ENCODE measurements at places on chromosomes 2 and 18.

DNA sequence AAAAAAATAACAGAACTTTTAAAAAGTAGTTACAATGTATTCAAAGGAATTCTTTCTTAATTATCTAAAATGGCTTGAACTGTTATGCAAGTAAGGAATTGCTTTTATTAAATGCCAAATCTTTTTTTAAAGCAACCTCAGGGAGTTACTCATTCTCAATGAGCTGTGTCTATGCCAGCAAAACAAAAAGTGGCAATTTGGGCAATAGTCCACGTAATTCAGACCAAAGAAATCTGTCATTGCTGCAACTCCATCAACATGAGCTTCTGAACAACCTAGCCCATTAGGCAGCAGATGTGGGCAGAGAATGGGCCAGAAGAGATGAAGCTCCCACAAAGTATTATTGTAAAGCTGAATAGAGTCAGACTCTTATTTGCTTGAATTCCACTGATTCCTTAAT, 118.4 kb downstream of the ALK start:
- DNase-seq, result no peak

DNA sequence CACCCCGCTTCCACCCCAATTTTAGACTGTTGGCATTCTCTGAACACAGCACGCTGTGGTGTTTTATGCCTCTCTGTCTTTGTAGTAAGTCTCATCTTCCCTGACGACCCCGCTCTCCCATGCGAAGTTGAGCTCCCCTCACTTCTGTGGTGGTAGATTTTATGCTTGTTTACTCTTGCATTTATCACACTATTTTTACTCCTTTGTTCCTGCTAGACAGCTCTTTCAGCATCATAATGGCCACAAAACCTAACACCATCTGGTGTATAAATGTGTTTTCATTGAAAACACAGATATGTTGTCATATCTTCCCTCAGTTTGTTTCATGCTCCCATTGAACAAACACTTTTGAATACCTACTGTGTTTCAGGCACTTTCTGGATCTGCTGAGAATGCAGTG, 57.1 kb downstream of the PKP4 start:
- no peak for DNase-seq

GRCh38 chr2:69773206-69773605, 31.3 kb downstream of the ANXA4 start:
- no peak for DNase-seq

- no peak for DNase-seq
These were observed 529.9 kb upstream of the KLHL29 start for GRCh38 chr2:22855081-22855480.

DNA sequence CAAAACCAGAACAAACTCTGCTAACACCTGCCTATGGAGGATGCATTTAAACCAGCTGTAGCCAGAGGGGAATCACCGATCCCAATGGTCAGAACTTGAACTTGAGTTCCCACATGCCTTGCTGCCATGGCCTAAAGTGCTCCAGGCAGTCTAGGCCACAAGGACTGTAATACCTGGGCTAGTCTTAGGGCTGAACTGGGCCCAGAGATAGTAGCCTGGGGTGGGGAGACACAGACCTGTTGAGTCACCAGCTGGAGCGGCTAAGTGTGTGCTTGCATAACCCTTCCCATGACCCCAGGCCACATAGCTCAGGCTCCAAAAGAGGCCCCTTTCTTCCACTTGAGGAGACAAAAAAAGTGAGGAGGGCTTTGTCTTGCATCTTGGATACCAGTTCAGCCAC, 515.0 kb upstream of the DDX18 start:
- no peak for DNase-seq

DNA sequence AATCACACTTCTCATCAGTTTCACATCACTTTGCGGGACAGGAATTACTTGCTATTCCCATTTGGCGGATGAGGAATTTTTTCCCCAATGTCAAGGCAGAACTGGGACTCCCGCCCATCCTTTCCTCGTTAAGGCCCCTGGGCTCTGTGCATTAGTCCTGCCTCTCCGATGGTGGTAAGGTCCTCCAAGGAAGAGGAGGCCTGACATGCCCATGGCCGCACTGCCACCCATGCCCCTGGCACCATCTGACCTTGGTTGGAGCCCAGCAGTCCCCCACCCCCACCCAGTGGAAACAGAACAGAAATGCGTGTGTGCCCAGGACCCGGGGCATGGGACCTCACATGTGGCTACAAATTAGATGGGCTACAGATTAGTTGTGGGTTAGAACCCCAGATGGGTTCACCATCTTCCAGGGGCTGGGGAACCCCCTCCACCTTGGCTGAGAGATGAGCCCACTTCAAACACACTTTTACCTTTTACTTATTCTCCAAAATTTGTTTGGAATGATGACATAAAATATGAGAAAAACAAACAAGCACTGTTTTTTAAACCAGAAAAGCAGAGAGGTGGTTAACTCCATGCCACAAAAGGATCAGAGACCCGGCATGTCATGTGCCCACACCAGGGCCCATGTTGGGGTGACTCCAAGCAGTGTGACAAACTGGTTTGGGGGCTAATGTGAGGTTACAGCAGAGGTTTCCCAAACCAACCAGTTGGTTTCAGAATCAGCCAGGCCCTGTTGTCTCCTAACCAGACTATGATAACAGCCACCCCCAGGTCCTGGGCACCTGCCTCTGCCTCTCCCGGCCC, 11.0 kb upstream of the DUSP2 start:
- no peak for DNase-seq

DNA sequence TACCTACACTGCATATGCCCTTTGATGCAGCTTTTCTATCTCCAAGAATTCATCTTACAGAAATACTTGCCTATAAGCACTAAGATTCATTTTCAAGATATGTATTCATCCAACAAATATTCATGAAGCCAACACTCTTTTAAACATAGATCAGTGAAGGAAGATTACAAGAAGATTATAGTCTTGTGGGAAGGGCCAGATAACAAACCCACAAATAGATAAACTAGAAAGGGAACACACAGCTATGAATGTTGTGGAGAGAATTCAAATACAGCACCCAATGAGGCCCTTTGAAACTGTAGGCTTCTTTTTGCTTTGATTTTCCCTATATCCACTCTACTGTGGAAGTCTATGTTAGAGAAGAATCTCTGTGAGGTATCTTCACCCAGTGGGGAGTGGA, 186.7 kb upstream of the RBMS1 start:
- DNase-seq, result no peak

DNA sequence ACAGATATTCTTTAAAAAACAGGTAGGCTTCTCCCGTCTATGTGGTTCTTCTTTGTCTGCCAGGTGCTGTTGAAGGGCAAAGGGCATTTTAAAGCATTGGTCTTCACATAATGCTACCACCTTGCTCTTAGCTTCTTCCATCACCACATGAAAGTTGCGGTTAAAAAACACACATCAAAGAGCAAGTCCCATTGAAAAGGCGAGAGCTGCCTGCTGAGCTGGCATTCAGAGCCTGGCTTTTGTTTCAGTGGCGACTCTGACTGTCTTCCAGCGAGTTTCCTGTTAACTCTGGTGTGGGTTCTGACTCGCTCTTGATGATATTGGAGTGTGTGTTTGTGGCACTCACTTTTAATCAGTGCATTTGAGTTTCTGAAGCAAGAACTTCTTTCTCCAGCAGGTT, 624.9 kb upstream of the FANCL start:
- no peak for DNase-seq

- DNase-seq, result no peak
These were observed 352.5 kb upstream of the EPHA4 start for GRCh38 chr2:221924576-221924975.

- no peak for DNase-seq
These were observed 10.7 kb downstream of the TNS1 start for GRCh38 chr2:217992061-217992460.

DNA sequence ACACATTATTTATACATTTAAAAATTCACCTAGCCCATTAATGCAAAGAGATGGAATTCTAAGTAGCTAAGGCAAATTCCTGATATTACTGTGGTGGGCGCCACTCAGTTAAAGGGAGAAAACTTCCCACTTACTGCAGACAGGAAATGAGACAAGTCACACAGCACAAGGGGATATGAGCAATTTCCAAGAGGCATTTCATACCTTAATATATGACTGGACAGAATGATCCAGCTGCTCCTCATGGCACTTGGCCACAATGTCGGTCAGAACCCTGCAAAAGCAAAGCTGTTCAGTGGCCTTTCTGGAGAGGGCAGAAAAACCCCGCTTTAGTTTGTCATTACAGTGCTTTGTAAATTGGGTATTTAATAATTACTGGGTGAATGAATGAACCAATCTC, 121.4 kb upstream of the CCDC195 start:
- no peak for DNase-seq

DNA sequence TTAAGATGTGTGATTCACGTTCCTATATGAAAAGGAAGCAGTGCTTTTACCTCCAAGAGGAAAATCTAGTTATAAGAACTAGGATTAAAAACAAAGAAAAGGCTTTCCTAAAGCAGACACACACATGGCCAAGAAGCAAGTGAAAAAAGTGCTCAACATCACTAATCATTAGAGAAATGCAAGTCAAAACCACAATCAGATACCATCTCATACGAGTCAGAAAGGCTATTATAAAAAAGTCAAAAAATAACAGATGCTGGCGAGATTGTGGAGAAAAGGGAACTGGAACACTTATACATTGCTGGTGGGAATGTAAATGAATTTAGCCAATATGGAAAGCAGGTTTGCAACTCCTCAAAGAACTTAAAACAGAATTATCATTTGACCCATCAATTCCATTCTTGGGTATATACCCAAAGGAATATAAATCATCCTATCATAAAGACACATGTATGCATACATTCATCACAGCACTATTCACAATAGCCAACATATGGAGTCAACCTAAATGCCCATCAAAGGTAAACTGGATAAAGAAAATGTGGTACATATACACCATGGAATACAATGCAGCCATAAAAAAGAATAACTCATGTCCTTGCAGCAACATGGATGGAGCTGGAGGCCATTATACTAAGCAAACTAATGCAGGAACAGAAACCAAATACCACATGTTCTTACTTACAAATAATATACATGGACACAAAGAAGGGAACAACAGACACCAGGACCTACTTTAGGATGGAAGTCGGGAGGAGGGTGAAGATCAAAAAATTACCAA, 285.3 kb downstream of the RAD51AP2 start:
- no peak for DNase-seq

GRCh38 chr18:23386317-23386716, 66.8 kb upstream of the RIOK3 start:
- no peak for DNase-seq

DNA sequence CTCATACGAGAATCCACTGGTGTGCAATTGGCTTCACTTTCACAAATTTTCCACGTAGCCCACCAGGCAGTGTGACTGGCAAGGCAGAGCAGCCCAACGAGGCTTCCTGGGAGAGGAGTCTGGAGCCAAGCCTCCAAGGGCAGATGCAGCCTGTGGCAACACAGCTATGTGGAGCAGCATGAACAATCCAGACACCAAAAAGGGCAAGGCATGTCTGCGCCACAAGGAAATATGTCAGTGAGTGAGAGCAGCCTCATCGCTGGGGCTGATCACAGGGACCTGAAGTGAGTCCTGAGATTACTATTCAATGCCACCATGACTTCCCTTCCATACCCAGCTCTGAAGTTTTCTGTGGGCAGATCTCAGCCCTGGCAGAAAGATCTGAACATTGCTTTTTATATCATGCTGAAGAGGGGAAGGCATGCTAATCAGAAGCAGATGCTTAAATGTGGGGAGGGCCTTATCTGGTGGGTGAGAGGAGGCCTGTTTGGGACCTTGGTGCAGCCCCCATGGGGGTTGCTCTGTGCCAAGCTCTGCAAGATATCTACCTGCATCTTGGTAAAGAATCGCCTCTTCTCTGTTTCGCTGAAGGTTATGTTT, 40.0 kb upstream of the PUM2 start:
- no peak for DNase-seq

- DNase-seq, result no peak
These were observed 55.4 kb downstream of the EML4 start for GRCh38 chr2:42224422-42225067.

DNA sequence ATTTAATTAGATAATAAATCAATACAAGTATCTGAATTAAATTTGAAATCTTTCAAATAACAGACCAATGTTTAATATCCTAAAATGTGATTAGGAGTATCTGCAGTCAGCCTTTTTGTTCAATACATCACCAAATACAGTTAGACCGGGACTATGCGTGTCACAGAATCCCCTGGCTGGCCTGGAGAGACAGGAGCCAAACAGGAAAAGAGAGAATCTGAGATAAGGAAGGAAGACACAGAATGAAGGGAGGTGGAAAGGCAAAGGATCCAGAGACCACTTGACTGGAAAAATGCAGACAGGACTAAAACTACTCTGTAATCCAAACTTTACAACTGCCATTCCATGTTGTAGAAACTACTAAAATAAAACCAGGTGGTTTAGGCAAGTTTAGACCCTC, 66.3 kb downstream of the SIGLEC15 start:
- DNase-seq, result no peak

- no peak for DNase-seq
These were observed 162.1 kb downstream of the SH3RF3 start for GRCh38 chr2:109290887-109291643.

GRCh38 chr2:45714679-45715078, 63.2 kb downstream of the PRKCE start:
- no peak for DNase-seq

GRCh38 chr18:77073336-77074093, 59.1 kb downstream of the MBP start:
- no peak for DNase-seq

DNA sequence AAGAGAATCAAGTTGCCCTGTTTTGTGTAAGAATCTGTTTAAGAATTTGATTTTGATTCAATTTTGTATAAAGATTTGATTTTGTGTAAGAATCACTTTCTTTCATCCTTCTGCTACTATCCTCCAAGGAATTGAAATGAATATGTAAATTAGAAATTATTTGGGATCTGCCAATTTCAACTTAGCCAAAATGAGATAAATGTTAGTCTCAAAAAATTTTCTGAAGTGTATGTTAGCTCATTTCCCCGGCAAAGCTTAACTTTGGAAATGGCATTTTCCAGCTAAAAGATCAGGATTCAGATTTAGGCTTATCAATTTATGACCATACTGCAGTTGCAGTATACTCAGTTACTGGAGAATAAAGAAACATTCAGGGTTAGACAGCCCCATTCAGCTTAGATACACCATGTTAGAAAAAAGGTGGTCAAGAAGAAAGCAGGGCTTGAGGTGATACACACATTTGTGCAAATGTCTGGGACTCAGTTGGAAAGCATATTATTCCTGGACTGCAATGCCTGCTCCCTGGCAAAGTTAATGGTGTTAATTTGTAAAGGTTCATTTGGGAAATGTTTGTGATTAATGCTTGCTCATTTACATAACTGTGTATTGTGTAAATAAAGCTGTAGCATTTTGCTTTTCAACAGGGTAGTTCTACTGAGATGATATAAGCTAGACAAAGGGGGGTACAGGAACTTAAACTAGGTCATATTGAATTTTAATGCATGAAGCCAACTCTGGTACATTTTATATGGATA, 247.8 kb upstream of the SESTD1 start:
- DNase-seq, result no peak
